Hippocampal formation (tissue), 2 donors: ENCODE measurements at places on chromosomes 1 and 21.

DNA sequence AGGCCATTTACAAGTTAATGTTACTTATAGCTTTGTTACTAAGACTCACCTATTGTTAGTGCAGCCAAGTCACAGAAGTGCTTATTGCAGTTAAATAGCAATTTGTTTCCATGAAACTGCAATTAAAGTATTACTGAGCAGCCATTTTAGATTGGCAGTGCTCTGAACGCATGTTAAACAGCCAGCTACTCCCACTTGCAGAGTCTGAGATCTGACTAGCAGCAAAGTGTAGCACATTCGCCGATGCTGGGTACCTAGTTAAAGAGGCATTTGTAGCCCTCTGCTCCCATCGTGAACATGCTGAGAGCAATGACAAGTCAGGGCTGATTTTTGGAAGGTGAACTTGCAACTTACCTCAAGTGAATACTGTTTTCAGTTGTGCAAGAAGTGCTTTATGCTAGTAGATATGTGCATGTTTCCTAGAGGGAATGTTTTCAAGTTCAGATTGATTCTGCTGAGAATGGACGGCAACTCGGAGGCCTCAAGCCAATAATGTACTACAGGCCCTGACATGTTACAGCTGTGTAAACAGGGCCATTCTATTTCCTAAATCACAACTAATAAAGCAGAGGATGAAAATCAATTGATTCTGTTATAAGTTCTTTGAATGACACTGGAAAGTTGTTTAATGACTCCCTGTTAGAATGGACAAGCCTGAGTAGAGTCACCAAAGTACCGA lies 19.8 kb downstream of the LMO4 start:
- no peak for DNase-seq

- no peak for DNase-seq
These were observed 18.9 kb downstream of the C1orf174 start for GRCh38 chr1:3881193-3881480.

DNA sequence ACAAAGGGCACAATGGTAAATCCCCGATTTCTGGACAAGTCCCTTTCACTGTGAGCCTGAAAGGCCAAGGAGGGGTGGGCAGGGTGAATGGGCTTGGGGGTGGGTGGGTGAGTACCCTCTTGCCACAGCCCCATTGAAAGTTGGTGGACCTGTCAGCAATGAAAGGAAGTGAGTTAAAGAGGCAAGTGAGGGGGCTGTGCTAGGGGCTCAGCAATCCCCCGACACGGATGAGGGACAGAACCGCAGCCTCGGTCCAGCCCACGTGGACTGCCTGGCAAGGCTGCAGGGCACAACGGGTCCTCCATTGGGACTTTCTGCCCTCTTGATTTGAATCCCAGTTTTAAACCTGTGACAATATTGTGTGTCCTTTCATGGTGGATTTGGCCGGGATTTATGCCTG lies 255.3 kb downstream of the FOXD2 start:
- no peak for DNase-seq

DNA sequence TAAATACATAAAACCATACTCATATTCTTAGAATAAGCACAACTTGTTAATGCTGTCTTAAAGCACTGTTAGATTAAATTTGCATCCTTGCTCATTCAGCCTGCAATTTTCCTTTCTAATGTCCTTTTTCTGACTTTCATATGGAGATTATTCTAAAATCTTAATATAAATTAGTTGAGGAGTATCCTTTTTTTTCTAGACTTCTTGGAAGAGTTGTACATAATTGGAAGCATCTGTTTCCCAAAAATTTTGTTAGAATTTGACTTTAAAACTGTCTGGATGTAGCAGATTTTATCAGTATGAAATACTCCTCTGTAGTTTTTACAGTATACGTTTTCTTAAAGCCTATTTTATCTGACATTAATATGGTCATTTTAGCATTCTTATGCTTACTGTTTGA lies 9.7 kb downstream of the KIFAP3 start:
- DNase-seq = no peak
